ENCODE measurements at places on chromosomes 4 and X.

DNA sequence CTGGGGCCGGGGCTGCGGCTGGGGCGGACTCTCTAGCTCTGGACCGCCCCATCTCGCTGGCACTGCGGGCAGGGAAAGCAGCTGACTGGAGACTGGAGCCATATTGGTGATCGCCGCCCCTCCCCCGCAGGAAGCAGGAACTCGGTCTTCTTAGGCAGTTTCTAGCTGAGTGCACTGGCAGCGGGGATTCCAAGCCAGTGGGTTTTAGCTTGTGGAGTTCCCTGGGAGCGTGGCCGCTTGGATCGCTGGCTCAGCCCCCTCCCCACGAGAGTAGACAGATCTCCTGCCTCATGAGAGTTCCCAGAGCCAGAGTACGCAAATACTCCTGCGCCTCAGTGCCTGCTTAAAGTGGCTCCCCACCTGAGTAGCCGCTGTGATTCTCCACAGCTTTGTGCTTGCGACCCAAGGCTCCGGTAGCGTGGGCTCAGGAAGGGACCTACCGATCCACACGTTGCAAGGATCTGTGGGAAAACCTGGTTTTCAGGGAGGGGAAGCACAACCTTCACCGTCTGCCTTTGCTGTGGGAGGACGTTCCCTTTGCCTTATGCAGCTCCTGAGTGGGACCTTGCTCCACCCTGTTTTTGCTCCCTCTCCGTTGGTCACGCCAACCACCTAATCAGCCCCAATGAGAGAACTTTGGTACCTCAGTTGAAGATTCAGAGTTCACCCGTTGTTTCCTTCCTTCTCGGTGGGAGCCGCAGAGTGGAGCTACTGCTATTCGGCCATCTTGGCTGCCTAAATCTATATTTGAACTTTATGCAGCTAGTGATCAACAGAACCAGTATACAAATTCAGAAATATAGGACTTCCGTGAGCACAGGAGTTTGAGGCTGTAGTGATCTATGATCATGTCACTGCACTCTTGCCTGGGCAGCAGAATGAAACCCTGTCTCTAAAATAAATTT is 803.9 kb upstream of the PCDH10 start:
- no peak for DNase-seq

GRCh38 chr4:20253735-20254409 is 2.2 kb downstream of the SLIT2 start:
- DNase-seq, result no peak

DNA sequence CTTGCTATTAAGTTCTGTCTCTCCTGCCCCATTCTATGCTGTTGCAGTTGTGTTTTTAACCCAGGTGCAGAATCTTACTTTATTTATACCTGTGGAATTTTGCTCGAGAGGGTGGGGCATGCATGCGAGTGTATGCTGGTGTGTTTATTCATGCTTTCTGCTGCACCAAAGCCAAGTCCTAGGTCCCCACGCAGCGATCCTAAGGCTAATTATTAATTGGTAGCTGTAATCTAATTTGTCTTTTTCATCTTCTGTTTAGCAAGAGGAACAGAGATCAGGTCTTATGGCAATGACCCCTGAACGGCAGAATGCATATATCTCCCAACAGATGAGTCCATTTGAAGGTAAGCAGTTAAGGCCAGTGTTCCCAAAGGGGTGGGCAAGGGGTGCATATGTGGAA is 58.7 kb upstream of the MTM1 start:
- no peak for DNase-seq

GRCh38 chr4:93786149-93786548 is 42.4 kb upstream of the ATOH1 start:
- DNase-seq, result no peak

- DNase-seq, result no peak
Observed at GRCh38 chr4:154485127-154485773, 6.3 kb downstream of the DCHS2 start.

DNA sequence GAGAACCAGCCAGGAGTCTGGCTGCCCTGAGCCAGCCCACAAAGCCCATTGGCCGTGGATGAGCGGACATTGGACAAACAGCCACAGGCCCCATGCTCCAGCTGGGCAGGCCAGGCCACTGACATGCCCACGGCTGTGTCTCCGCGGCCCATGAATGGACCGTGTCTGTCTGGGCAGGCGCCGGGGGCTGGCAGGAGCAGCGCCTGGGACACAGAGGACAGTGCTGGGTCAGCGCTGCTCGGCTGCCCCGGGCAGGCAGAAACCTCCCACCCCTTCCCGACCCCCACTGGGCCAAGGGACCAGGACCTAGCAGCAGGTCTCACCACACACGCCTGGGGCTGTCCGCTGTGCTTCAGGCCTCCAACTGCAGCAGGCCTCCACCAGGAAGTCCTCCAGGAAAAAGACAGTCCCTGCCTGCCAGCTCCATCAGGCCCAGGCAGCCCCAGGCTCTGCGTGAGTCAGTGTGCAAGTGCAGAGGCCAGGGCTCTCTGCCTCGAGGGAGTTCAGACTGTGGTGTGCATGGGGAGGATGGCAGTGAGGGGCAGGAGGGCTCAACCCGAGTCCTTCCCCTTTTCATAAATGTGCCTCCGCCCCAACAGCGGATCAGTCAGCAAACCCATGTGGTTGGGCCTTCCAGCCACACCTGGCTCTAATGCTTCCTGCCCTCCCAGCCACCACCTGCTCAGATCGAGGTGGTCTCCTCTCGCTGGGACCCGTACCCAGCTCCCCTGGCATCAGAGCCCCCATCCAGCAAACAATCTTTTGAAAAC is 17.2 kb upstream of the FGFR3 start:
- no peak for DNase-seq

DNA sequence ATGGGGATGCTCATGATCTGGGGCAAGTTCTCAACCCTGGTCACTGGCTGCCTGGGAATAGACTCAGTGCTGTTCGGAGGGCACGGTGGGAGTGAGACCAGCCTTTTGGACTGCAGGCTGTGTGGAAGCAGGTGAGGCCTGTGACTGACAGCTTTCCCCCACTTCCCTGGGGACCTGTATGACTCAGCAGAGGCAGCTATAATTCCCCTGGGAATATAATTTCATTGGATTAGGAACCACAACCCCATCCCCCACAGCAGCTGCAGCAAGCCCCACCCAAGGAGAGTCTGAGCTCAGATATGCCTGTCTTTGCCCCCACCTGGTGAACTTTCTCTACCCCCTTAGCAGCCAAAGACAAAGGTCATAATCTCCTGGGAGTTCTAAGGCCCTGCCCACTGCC is 408.6 kb downstream of the PPP3CA start:
- DNase-seq, result no peak

- no peak for DNase-seq
Observed at GRCh38 chrX:9048801-9049200, 14.9 kb upstream of the FAM9B start.

DNA sequence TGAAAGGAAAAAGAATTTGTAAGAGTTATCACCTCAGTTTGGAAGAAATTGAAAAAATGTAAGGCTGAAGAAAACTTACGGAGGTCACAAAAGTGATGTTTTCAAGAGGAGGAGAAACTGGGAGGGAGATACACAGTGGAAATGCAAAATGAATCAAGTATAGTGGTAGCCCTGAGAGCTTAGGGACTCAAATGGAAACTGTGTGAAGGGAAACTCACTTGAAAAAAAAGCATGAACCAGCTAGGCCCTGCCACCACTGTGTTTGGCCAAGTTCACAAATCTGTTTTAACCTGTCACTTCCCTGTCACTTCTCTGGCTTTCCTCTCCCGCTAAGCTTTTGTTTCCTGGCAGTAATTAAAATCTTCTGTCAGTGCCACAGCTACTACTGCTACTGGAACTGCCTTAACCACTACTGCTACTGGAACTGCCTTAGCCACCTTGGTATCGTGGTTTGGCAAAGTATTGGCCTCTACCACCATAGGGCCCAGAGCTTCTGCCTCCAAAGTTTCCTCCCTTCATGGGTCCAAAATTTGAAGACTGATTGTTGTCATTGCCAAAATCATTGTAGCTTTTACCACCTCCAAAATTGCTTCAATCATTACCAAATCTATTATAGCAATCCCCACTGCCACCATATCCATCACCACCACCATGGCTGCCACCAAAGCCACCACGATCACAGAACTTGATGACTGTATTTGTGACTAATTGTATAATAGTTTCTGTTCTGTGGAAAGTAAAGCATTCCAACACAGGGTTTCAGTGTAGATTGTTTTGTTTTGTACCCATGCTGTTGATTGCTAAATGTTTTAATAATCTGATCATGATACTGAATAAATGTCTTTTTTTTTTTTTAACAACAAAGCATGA is 41.5 kb downstream of the SMARCA5 start:
- DNase-seq, result no peak

GRCh38 chr4:140256941-140257340 is 103.0 kb upstream of the MAML3 start:
- DNase-seq, result no peak

DNA sequence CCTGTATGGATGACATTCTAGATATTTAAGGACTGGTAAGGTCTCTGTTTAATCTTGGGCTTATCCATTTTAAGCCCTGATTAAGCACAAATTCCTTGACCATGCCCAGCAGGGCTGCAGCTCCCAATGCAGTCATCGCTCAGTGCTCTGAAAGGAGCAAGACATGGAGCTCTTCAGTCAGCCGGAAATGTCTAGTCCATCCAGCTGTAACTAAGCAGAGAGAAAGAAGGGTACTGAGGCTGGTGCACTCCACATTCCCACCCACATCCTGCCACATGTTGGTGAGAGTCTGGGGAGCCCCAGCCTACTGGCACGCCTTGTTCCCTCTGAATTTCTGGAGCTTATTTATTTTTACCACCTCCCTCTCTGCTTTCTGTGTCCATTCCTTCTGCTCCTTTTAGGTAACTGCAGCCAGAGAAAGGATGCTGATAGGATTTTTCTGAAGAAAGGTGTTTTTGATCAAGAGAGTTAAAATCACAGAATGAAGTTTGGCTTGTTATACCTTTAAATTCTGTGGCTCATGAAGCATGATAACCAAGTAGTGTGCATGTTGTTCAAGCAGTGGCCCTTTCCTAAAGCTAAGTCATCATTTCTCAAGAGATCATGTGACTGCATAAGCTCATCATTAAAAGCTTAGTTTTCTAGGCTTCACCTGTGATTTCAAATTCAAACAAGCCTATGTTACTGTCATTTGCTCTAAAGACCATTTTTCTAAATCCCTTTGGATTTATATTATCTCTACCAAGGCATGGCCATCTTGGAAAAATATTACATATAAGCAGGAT is 74.0 kb downstream of the GALNT7 start:
- DNase-seq, result no peak

DNA sequence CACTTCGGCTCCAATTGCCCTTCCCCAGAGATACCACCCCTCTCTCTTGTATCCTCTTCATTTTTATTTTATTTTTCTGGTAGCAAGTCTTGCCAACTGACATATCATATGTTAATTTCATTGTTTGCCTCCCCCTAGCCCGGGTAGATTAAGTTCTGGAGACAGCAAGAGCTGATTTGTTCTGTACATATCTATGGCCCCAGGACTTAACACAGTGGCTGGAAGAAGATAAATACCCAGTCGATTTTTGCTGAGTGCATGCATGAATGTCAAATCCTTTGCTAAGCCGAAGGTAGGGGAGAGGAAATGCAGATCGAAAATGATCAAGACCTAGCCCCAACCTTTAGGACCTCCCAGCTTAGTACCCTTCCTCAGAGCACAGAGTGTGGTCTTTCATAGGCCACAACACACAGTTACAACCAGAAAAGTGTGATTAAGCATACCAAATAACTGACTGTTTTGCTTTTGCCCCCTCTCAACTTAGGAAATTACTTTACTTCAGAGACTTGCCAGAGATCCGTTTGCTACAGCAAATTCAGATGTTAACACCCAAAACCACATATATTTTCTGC is 58.7 kb upstream of the KLF3 start:
- DNase-seq, result no peak

DNA sequence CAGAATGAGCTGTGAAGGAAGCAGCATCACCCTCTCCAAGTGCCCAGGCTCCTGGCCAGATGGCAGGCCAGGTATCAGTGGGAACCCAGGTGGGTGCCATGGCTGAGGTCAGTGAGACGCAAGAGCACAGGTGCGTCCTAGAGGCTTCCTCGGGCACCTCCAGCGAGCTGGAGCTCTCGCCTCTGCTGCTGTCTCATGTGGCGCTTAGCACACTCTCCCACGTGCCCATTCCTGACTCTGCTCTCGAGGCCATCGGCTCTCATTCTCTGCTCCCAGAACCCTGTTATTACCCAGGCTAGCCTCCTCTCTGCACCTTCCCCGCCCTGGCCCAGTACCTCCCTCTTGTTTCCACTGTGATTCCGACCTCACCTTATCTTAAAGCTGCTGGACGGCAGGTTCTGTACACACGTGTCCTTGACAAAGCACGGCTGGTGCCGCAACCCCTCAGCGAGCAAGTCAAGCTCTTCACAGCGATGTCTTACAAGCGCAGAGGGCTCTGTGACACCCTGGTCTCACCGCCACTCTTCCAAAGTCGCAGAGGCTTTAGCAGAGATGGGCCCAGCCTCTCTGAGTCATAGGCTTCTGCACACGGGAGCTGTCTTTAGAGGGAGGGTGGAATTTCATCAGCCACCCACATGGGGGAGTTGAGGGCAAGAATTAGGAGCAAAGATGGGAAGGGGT is 15.4 kb upstream of the MSANTD1 start:
- no peak for DNase-seq

DNA sequence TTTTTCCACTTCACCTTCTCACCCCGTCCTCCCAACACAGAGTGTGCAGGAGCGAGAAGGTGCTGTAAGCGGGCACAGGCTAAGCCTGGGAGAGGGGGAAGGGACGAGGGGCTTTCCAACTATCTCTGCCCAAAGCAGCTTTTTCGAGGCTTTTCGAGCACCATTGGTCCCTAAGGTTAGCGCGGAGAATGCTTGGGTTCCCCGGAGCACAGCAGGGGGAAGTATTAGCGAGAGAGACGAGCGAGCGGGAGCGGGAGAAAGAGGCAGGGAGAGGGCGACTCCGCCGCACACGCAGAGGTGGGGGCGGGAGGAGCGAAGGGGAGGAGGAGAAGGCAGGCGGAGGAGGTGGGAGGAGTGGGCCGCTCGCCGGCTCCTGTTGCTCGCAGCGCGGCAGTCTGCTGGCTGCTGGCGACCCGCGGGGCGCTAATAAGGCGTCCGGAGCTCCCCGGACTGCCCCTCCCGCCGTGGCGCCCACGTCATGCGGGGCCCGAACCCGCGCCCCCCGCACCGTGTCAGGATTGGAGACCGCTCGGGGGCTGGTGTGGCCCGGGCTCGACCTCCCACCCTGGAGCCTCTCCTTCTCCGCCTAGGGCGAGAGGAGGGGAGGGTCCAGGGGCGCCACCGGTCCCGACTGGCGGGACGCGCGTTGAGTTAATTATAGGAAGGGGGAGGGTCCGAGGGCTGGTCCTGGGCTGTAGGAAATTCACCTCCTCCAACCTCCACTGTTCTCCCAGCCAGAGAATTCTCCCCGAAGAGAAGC is at the start of gene ADAMTS3:
Gene ADAMTS3 (minus strand): TSS at position 263 of the 760 bp plus-strand sequence. CDS start 459 bp downstream, outside the sequence.
- peak; percentile 2 for DNase-seq

GRCh38 chrX:40155589-40156469 is 58.1 kb upstream of the BCOR start:
- DNase-seq, result no peak

DNA sequence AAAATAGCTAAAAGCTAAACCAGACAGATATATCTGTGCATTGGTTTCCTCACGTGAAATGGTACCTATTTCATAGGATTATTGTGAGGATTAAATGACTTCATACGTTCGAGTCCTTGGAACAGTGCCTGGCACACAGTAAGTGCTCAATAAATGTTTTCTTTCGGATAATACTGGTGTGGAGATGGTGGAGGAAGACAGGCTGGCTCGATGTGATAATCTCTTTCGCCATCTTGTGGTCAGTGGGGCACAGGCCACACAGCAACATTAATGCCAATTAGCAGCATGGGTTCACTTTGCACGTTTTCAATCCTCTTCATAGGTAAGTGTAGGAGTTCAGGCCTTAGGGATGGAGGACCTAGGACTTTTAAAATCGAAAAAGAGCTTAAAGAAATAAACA is 9.3 kb downstream of the PAGE4 start:
- DNase-seq, result no peak

- DNase-seq, result no peak
Observed at GRCh38 chr4:75249739-75250138, 264.5 kb downstream of the RCHY1 start.

GRCh38 chr4:74714611-74715130 is 79.7 kb downstream of the BTC start:
- DNase-seq, result no peak

All from stimulated activated naive CD4-positive, alpha-beta T cell (primary cell).